ENCODE measurements at places on chromosomes 2 and 18. TPM values are rescaled to one million over a fixed set of nuclear protein-coding genes. Genes with fewer than 3 reads are reported as not detected.
A peak's percentile ranks its signal among the peaks of the same experiment; 100 is the strongest.

DNA sequence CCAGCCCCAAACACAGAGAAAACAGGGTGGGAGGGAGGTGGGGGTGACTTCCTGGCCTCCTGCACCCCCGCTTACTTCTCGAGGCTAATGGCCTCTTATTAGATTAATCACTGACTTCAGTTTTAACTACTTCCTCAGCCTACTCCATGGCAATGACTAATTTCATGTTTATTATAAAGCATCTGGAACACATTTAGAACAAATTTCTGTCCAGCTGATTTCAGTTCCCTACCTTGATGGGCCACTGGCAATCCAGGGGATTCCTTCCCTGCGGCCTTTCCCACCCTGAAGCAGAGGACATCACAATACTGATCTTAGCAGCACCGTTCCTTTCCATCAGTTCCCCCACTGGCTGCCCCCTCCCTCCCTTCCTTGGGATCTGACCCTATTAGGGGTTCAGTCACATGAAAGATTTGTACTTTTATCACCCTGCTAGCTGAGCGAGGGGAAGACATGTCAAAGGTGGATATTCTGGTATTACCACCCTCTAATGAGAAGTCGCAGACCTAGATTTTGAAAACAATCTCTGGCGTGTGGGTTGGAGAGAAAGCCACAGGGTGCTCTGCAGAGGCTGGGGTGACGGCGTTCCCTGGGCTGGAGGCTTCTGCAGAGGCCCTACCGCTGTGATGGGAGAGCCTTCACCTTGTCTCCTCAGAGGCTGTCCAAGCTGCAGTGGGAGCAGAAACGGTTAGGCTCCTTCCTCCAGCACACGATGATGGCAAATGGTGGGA is 67.6 kb downstream of the KIAA2012 start:
- no peak for DNase-seq

- DNase-seq: no peak
Measured at GRCh38 chr2:109218087-109218791, 89.2 kb downstream of the SH3RF3 start.

GRCh38 chr2:98242003-98242402 is 104.3 kb upstream of the CNGA3 start:
- DNase-seq: peak; percentile 22

- DNase-seq: no peak
Measured at GRCh38 chr2:41821167-41821566, 226.7 kb upstream of the PKDCC start.

DNA sequence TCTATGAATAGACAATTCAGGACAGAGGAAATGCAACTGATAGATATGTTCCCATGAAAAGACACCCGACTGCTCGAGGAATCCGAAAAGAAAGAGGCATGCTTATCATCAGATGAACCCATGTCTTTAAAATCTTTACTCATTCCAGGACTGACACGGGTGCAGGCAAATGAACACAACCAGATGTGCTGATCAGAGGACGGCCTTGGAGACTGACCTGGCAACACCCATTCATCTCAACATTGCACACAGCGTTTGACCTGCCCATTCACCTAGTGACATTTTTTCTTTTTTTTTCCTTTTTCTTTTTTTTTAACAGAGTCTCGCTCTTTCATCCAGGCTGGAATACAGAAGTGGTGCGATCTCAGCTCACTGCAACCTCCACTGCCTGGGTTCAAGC is 377.5 kb downstream of the EIPR1 start:
- no peak for DNase-seq

- DNase-seq: no peak
Measured at GRCh38 chr2:160912276-160912675, 248.0 kb upstream of the TANK start.

Gene CTAGE1
- not detected for total RNA-seq

DNA sequence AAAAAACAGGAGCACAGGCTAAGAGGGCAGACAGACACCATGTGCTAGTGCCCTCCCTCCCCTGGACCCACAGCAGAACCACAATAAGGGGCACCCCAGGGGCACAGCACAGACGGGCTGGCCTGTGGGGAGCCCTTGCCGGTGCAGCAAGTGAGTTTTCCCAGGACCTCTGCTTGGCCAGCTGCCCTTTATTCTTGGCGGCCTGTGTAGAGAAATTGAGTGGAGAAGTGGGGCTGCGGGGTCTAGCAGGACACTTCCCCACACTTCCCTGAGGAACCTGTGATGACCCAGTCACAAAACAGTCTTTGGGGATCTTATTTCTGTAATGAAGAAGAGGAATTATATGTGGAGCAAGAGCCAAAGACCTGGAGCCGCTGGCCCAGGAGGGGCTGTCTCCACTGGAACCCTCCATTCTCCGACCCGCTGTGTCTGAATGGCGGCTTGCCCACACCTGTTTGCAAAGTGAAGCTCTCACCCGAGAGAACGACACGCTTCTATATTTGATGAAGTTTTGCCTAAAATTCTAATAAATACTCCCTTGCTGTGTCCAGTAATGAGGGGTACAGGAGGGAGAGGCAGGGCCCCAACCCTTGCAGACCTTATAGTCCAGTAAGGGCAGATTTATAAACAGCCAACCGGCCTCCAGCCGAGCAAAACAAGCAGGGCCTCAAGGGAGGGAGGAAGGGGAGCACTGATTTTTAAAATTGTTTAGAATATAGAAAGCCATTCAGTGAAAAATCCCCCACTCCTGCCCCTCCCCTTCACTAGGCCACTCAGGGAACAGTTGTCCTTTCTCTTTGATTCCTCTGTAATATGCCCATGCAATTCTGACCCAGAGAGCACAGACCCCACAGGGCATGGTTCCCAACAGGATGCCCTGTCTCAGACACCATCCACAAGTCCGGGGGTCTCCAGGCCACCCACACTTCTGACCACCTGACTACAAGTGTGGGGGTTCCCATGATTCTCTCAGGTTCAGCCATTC is 44.7 kb upstream of the SNED1 start:
- DNase-seq: no peak

Gene IDH1
- 271 TPM for total RNA-seq

- DNase-seq: no peak
Measured at GRCh38 chr2:2007551-2008501, 263.5 kb upstream of the PXDN start.

DNA sequence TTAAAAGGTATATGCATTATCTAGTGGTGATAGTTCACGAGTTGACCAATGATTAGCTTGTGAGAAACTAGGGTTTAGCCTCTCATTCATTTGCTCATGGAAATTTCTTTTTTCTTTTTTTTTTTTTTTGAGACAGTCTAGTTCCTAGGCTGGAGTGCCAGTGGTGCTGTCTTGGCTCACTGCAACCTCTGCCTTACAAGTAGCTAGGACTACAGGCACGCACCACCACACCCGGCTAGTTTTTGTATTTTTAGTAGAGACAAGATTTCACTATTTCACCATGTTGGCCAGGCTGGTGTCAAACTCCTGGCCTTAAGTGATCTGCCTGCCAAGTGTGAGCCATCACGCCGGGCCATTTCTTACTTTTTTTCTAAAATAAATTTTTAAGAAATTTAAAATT is 14.0 kb downstream of the KDM3A start:
- no peak for DNase-seq

Gene FIGLA
- total RNA-seq: not detected

DNA sequence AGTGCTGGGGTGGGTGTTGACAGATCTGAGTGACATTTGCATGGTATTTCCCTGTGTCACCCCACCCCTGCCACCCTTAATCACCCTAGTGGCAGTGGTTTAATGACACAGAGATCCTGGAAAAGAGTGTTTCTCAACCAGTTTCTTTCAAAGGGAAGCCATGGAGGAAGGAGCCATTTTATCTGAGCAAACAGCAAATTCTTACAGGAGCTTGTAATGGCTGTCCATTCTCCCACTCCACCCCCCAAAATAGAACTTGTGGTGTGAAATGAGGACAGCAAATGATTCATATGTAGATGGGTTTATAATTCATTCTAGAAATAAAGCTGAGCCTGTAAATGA is 51.5 kb downstream of the CDC42EP3 start:
- no peak for DNase-seq

Gene SOX11
- total RNA-seq: 345 TPM

Gene TUBA4B
- total RNA-seq: not detected

Gene KLHL14
- 53.0 TPM for total RNA-seq

Gene FBXO15
- 4.1 TPM for total RNA-seq

- DNase-seq: no peak
Measured at GRCh38 chr2:151043484-151043883, 218.2 kb downstream of the RBM43 start.

Gene FOSL2
- 20.0 TPM for total RNA-seq

Gene MREG
- total RNA-seq: 2.4 TPM

DNA sequence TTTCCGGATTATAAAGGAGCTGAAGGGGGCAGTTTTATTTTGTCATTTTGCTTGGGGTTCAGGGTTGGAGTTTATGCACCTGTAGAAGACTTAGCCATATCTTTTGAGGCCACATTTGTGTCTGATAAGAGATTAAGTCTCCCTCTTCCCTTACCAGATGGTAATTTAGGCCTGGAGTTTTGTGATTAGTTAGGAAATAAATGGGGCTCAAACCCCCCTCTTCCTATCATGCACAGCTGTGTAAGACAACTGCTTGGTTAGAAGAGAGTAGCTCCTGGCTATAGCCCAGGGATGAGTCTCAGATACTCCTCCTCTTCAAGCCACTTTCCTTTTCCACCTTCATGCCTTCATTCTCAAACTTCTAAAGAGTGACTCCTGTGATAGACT is 802 bp upstream of the SAP130 start:
- DNase-seq: no peak

Gene SULT1C4
- 4.5 TPM for total RNA-seq

GRCh38 chr18:31302991-31303390 is 15.0 kb upstream of the DSG1 start:
- DNase-seq: no peak

DNA sequence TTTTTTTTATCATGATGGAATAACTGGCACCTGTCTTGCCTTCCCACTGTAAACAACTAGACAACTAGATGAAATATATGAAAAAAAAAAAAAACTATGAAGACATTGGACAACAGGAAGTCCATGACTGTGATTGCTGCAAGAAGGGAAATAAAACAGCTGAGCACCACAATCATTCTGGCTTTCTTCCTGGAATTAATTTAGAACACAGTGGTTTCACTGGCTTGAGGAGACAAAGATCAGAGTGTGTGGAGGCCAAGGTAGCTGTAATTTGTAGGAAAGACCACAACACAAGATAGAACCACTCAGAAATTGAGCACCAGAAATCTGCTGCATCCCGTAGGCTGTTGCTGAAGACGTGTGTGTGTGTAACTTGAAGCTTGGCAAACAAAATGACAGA is 121.1 kb upstream of the PID1 start:
- no peak for DNase-seq

DNA sequence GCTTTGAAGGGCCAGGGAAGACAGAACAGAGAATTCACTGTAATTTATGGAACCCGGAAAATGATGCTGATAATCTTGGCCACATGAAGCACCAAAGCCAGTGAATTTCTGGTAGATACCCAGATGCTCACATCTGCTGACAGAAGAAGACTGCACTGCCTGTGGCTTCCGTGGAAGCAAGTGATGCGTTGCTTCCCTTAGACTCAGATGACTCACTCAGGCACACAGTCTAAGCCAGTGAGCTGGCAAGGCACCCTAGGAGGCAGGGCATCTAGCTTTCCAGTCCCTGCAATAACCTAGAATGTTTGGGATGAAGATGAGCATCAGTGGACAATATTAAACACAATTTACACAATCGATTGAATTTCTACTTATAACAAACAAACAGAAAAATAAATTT is 284.7 kb downstream of the CMPK2 start:
- no peak for DNase-seq

DNA sequence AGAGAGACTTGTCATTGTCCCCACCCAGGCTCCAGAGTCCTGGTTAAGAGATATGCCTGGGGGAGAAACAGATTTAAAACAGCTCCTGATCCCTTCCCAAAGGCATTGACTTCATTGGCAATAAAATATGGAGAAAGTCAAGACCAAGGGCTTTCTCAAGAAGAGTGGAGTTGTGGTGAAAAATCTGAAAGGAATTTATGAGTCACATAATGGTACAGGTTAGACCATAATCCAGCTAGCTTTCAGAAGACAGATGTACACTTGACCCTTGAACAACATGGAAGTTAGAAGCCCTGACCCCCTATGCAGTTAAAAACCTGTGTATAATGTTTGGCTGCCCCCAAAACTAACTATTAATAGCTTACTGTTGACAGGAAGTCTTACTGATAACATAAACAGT is 599.1 kb upstream of the SOX11 start:
- no peak for DNase-seq

GRCh38 chr2:70560442-70560841 is 6.8 kb upstream of the TGFA start:
- no peak for DNase-seq

Gene RUFY4
- total RNA-seq: not detected

DNA sequence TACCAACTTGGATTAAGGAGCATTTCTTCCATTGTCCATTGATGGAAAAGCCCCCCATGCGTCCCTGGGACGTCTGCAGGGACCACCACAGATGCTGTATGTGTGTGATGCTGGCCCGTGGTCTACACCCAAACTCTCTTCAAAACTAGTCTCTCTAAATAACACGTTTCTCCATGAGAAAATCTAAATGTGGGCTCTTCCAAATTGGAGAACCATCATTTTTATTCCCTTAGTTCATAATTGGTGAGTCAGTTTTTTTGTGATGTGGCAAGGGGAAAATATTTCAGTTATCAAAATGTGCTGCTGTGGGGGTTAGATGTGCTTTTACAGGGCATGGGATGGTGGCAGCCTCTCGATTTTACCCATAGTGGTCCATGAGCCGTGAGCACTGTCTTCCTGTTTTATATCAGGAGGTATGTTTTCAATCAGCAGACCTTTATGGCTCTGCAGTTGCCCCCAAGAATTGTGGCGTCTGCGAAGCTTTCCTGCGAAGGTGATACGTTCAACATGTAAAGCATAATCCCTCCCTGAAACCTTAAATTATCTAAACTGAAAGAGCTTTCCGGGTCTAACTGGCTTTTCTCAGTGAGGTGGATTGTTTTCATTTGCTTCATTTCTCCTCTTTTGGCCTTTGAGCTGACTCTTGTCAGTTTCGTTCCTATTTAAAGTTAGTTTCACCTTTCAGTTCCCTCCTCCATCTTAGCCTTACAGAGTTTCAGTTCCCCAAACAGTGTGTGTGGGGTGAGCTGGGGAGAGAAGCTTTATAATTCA is 78.4 kb downstream of the SETBP1 start:
- no peak for DNase-seq

Gene PUS10
- 4.9 TPM for total RNA-seq

- no peak for DNase-seq
Measured at GRCh38 chr2:26584656-26585055, 56.5 kb downstream of the CIB4 start.

Gene STK39
- 46.1 TPM for total RNA-seq

- DNase-seq: no peak
Measured at GRCh38 chr18:36849288-36850006, 20.5 kb downstream of the KIAA1328 start.

Data from frontal cortex (tissue), 4 donors.